ENCODE measurements at places on chromosomes 12 and 14. TPM values are rescaled to one million over a fixed set of nuclear protein-coding genes. Genes with fewer than 3 reads are reported as not detected.
A peak's percentile ranks its signal among the peaks of the same experiment; 100 is the strongest.

PRMT5 gene
- total RNA-seq, result 86.4 TPM

- H3K4me3 ChIP-seq, result no peak overlapping the region
- H3K27me3 ChIP-seq, result no peaks in the 10 kb centered on the region
- H3K4me1 ChIP-seq, result no peaks in the 10 kb centered on the region
- no peak overlapping the region for H3K27ac ChIP-seq
- no peak for DNase-seq
Observed at GRCh38 chr14:37340353-37340752, 142.6 kb downstream of the MIPOL1 start.

MMP17 gene
- 1.9 TPM for total RNA-seq

DNA sequence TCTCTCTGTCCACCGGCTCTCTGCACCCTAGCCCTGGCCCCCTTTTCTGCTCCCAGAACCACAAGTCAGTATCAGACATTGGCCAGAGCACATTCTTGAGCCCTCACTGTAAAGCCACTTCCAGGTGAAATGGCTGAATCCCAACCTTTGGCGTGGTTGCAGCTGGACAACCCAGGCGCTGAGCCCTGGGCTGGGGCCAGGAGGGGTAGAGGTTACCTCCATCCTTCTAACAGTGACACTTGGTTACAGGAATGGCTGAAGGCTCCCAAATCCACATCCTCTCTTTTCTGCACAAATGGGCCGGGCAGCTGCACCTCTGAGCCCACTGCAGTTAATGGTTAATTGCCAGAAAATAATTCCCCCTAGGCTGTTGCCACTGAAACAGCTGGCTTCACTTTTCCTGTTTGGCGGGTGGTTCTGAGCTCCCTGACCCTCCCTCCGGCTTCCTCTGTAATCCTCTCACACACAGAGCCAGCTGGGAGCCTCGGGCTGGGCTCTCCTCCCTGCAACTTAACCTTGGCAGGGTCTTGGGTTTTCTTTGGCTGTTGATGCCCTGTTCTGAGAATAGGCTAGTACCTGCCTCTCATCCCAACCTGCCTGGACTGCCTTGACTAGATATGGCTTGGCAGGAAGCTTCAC, 44.1 kb downstream of the TSPAN11 start:
- no peak for DNase-seq
- H3K36me3 ChIP-seq, result no peaks in the 10 kb centered on the region
- no peak overlapping the region for H3K4me3 ChIP-seq
- H3K4me1 ChIP-seq, result no peaks in the 10 kb centered on the region

- no peaks in the 10 kb centered on the region for H3K27me3 ChIP-seq
- peak overlapping the region; percentile 60 for H3K27ac ChIP-seq
- H3K36me3 ChIP-seq, result no peaks in the 10 kb centered on the region
- H3K4me3 ChIP-seq, result no peak overlapping the region
- peaks cover 10% of the 10 kb centered on the region for H3K4me1 ChIP-seq
- DNase-seq, result no peak
Observed at GRCh38 chr12:105228494-105228893, 7.5 kb downstream of the APPL2 start.

MMAB gene
- 59.1 TPM for total RNA-seq

NUDT14 gene
- total RNA-seq, result 46.0 TPM

KRT75 gene
- not detected for total RNA-seq

- DNase-seq, result no peak
- no peaks in the 10 kb centered on the region for H3K27me3 ChIP-seq
Observed at GRCh38 chr12:107749083-107749482, 11.9 kb downstream of the PRDM4 start.

NR1H4 gene
- total RNA-seq, result 20.5 TPM

- no peak overlapping the region for H3K4me3 ChIP-seq
- no peaks in the 10 kb centered on the region for H3K27me3 ChIP-seq
- no peak overlapping the region for H3K27ac ChIP-seq
- no peak for DNase-seq
- no peaks in the 10 kb centered on the region for H3K4me1 ChIP-seq
Observed at GRCh38 chr12:17016116-17016864, 410.3 kb upstream of the LMO3 start.

KLRK1 gene
- 1.6 TPM for total RNA-seq

KMT2D gene
- 87.5 TPM for total RNA-seq

DNA sequence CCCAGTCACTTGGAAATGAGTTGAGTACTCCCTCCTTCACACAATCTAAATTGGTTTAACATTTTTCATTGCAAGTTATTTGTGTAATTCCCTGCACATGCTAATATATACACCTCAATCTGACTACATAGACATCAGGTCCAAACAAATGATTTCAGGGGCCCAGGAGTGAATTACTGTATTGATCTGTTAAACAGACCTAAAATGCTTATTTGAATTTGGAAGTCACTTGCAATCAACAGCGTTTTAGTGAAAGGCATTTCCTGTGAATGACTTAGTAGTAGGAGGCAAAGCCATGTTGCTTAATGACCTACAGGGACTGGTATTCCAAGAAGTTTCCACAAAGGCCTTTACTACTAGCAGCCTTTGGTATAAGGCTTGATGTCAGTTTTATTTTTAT, 22.6 kb upstream of the SLC15A5 start:
- H3K27me3 ChIP-seq, result no peaks in the 10 kb centered on the region
- H3K36me3 ChIP-seq, result no peaks in the 10 kb centered on the region
- DNase-seq, result no peak
- no peak overlapping the region for H3K27ac ChIP-seq
- H3K4me1 ChIP-seq, result no peaks in the 10 kb centered on the region
- H3K4me3 ChIP-seq, result no peak overlapping the region

- no peaks in the 10 kb centered on the region for H3K36me3 ChIP-seq
- no peak for DNase-seq
Observed at GRCh38 chr12:63498239-63498638, 170.1 kb downstream of the DPY19L2 start.

DNA sequence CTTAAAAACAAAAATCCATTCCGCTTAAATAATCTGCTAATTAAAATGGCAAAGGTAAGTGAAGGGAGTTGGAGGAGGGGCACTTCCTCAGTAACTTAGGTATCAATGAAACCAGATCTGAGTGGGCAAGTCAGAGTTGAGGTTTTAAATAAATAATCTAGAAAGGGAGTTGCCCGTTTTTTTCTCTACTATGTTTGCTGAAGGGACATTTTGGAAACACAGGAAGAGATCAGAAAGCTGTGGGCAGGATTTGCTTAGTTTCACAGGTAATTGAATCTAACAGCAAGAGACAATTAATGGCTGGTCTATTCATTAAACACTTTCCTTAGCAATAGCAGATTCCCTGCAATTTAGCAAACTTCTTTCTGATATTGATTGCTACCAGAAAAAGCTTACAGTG, 186.0 kb upstream of the ABCD2 start:
- H3K4me3 ChIP-seq, result no peak overlapping the region
- DNase-seq, result no peak
- H3K27me3 ChIP-seq, result no peaks in the 10 kb centered on the region
- H3K4me1 ChIP-seq, result no peaks in the 10 kb centered on the region
- no peaks in the 10 kb centered on the region for H3K36me3 ChIP-seq

MYRFL gene
- total RNA-seq, result 0.45 TPM

DNA sequence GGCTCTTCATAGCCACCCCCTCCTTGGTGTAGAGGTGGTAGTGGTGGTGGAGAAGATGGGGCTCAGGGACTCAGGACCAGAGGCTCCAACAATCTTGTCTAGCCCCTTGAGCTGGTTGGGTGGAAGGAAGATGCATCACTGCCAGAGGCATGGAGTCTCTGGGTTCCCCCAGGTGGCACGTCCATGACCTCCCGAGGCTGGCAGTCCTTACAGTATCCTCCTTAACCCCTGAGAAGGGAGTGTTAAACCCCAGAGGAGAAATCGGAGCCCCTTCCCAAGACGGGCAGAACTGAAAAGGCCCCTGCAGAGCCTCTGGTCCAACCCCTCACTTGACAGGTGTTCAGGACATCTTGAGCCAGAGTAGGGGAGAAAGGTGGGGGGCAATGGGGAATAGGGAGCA, 9.1 kb downstream of the KRT83 start:
- no peak overlapping the region for H3K4me3 ChIP-seq
- peaks cover 15% of the 10 kb centered on the region for H3K27me3 ChIP-seq
- no peak for DNase-seq

DNA sequence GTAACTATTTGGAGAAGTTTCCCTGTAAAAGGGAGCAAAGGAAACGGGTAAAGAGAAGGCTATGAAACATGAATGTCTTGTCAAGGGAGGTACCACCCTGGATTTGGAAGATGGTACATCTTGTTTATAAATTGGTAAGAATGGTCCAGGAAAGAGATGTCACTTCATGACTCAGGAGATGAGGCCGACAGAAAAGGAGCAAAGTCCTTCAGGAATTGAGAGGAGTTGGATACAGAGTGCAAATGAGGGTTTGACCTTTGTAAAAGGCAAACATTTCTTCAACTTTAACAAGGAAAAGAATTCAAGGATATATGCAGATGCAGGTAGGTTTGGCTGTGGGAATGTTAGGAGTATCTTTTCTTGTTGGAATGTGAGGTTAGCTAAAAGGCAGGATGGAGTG, 30.8 kb downstream of the NDUFA9 start:
- no peak for DNase-seq
- H3K4me1 ChIP-seq, result no peaks in the 10 kb centered on the region
- H3K27ac ChIP-seq, result no peak overlapping the region
- no peak overlapping the region for H3K4me3 ChIP-seq

GRCh38 chr14:76868454-76869170, 42.4 kb downstream of the LRRC74A start:
- no peaks in the 10 kb centered on the region for H3K4me1 ChIP-seq
- H3K27me3 ChIP-seq, result no peaks in the 10 kb centered on the region
- H3K4me3 ChIP-seq, result no peak overlapping the region
- no peaks in the 10 kb centered on the region for H3K36me3 ChIP-seq
- no peak for DNase-seq

GRCh38 chr12:26556916-26557315, 276.1 kb downstream of the ITPR2 start:
- DNase-seq, result no peak
- no peak overlapping the region for H3K4me3 ChIP-seq
- no peaks in the 10 kb centered on the region for H3K36me3 ChIP-seq
- no peaks in the 10 kb centered on the region for H3K4me1 ChIP-seq
- H3K27me3 ChIP-seq, result no peaks in the 10 kb centered on the region

DNA sequence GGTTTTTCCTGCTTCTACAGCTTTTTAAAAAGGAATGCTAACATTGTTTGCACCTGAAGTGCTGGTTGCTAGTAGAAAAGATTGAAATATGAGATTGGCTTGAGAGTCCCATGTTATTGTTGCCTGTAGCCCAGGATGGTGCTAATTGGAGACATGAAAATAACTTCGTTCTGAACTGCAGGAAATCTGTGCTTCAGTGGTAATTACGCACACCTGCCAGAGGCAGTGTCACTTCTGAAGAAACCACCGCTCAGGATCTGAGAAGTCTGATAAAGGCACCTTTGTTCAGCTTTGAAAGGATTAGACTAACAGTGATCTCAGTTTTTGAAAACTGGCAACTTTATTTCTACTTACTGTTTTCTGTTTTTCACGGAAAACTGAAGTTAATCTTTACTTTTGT, 15.5 kb upstream of the ATP6V0A2 start:
- H3K27me3 ChIP-seq, result no peaks in the 10 kb centered on the region
- H3K4me1 ChIP-seq, result no peaks in the 10 kb centered on the region
- no peak overlapping the region for H3K27ac ChIP-seq
- H3K36me3 ChIP-seq, result no peaks in the 10 kb centered on the region

DNA sequence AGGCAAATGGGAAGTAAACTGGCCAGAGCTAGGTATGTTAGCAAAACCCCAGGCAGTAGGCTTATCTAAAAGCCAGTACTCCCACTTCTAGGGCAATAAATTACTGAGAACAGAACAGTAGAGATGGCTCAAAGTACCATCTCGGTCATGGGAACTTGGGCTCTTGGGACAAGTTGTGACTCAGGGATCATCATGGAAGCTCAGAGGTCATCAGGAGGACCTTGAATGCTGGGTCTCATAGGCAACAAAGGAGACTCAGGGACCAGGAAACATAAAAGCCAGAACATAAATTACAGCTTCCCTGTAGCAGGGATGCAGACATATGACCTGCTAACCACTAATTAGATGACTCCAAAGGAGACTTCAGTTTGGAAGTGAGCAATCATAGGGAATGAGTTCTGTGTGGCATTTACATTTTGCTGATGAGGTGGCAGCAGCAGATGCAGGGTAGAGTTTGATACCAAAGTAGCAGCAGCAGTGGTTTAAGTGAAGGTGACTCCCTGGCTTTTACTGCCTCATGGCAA, 97.6 kb upstream of the SCAF11 start:
- no peak overlapping the region for H3K4me3 ChIP-seq
- no peaks in the 10 kb centered on the region for H3K36me3 ChIP-seq
- H3K27ac ChIP-seq, result no peak overlapping the region
- no peaks in the 10 kb centered on the region for H3K4me1 ChIP-seq
- DNase-seq, result no peak
- H3K27me3 ChIP-seq, result no peaks in the 10 kb centered on the region

LRP1-AS gene
- not detected for total RNA-seq

CDCA3 gene
- 11.4 TPM for total RNA-seq

DNA sequence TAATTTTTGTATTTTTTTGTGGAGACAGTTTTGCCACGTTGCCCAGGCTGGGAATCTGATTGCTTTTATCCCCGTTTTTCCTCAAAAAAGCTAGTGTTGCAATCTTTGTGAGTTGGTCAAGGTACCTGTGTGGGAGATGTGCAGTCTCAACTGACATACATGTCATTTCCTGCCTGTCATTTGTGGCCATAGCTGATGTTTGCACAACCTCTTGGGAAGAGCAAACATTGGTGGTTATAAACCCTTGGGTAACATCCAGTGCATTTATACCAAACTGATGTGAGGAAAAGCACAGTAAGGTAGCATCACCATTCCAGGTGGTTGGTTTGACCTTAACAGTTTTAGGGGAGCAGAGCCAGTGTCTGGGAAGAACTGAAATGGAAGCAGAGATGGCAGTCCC, 54.7 kb downstream of the ATG14 start:
- no peaks in the 10 kb centered on the region for H3K27me3 ChIP-seq
- DNase-seq, result peak; percentile 50
- H3K27ac ChIP-seq, result no peak overlapping the region
- peaks cover 4% of the 10 kb centered on the region for H3K36me3 ChIP-seq
- H3K4me3 ChIP-seq, result no peak overlapping the region
- H3K4me1 ChIP-seq, result peaks cover 5% of the 10 kb centered on the region

DNA sequence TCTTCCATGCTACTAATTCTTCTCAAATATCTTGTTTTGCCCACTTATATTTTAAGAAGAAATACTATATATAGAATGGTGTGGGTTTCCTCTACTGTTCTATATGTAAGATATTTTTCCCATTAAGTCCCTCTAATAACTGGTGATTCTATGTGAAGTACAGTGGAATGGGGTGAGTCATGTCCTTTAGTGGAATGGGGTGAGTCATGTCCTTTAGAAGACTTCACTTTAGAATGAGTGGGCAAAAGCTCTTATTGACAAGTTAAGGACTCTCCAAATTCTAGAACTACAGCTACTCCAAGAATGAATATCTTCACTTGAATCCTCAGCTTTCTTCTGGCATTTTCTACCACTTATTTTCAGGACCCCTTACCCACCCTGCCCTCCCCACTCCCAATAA, 349.9 kb downstream of the ETNK1 start:
- H3K27ac ChIP-seq, result no peak overlapping the region
- H3K27me3 ChIP-seq, result no peaks in the 10 kb centered on the region
- no peaks in the 10 kb centered on the region for H3K36me3 ChIP-seq
- no peak for DNase-seq

DNA sequence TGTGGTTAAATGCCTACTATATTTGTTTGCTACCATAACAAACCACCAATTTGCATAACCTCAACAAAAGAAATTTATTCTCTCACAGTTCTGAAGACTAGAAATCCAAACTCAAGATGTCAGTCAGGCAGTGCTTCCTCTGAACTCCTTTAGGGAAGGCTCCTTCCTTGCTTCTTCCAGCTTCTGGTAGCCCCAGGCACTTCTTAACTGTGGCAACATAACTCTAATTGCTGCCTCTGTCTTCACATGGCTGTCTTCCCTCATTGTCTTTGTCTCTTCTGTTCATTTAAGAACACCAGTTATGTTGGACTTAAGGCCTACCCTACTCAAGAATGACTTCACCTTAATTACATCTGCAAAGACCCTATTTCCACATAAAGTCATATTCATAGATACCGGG, 206.9 kb downstream of the SYT1 start:
- no peaks in the 10 kb centered on the region for H3K4me1 ChIP-seq
- H3K4me3 ChIP-seq, result no peak overlapping the region
- no peaks in the 10 kb centered on the region for H3K27me3 ChIP-seq

Measured in colonic mucosa (tissue), 4 donors.